Activated CD4-positive, alpha-beta T cell treated with anti-CD3 and anti-CD28 coated beads, Interleukin-2, amount 50 U/mL, for 24 hours (primary cell): ENCODE measurements at places on chromosomes 7 and 10.

- DNase-seq = no peak
These were observed 816.1 kb upstream of the C7orf33 start for GRCh38 chr7:147774461-147774860.

DNA sequence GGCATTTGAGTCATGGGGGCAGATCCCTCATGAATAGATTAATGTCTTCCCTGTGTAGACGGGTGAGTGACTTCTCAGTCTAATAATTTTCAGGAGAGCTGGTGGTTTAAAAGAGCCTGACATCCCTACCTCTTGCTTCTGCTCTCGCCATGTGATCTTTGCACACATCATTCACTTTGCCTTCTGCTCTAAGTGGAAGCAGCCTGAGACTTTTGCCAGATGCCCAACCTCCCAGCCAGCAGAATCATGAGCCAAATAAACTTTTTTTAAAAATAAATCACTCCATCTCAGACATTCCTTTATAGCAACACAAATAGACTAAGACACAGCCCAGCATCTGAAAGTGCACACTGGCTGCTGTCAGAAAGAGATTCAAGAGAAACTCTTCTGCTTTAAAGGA, 155.2 kb downstream of the ZNF365 start:
- no peak for DNase-seq

DNA sequence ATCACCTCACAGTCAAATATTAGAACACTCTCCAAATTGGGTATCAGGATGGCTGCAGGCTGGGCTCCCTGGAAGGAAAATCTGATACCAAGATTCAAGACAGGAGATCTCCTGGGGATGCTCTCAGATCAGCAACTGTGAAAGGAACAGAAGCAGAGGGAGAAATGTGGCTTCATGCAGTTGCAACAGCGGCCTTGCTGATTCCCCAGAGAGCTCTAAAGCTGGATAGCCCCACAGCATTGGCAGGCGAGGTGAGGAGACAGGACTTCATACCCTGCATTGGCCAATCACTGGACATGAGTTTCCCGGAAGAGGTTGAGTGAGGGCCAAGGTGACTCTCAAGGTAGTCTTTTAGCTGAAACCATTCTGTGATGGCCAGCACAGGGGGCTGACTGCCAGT, 190.6 kb downstream of the PTPN20 start:
- no peak for DNase-seq

- DNase-seq = no peak
These were observed 57.6 kb downstream of the VCL start for GRCh38 chr10:74055383-74056049.

- DNase-seq = no peak
These were observed 539.5 kb upstream of the FZD8 start for GRCh38 chr10:36181426-36182178.

DNA sequence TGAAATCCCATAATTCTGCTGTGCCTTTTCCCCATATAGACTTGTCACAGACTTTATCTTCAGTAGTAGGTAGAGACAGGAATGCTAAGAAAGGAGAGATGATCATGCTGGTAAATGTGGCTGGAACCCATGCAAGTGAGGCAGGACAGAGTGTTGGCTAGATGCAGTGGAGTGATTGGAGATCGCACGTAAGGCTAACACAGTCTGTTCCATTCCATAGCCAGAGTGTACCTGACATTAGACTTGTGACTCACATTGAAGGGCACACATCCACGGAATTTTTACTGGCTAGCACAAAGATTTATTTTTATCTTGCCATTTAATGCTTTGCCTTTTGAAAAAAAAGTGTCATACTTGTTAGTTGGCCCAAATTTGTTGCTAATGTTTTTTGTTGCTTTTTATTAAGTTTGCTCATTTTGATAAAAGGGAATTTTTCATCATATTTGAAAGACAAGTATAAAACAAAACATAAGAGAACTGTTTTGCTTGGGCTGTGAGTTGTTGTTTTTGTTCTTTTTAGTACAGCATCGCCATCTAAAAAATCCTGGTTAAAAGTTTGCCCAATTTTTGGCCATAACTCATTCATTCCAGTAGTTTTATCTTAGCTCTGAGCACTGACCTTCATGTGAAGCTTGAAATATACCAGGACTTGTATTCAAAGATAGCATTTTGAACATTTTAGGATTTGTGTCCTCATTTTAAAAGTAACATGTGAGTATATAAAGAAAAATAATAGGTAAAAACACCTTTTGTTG, 81.0 kb downstream of the CPED1 start:
- no peak for DNase-seq

- DNase-seq = no peak
These were observed 477 bp upstream of the FBXW4 start for GRCh38 chr10:101695404-101695890.

- DNase-seq = no peak
These were observed 26.7 kb upstream of the CRHR2 start for GRCh38 chr7:30708983-30709382.

DNA sequence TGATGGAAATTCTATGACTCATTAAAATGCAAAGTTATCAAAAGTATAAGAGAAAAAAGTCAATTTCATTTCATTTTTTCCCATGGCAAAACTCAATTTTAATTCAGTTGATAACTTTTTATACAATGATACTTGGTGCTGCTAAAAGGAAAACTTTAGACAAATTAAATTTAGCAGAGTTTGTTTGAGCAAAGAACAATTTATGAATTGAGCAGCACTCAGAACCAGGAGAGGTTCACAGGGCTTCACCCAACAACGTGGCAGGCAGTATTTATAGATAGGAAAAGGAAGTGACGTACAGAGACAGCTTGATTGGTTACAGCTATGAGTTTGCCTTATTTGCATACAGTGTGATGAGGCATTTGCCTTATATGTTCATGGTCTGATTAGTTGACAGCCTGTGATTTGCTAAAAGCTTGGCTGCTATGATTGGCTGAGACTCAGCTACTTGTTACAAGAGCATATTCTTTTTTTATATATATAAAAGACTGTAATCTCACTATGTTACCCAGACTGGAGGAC, 157.2 kb upstream of the CELF2 start:
- no peak for DNase-seq

DNA sequence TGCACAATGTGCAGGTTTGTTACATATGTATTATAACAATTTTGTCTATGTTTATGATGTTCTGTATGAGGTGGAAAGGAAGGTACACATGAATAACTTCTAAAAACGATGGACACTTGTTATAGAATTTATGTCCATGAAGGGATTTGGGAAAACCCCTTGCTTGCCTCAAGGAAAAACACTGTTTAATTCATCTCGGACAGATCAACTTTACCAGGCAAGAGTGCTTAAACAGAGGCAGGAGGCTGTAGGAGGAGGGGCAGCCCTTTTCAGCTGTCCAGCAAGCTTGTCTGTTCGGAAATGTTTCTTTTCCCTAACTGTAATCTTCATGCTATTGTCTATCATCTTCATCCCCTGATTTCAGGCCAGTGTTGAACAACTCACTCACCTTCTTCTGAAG, 200.9 kb downstream of the CDC14C start:
- no peak for DNase-seq

GRCh38 chr10:97300980-97301379, 8.5 kb upstream of the ARHGAP19 start:
- no peak for DNase-seq

DNA sequence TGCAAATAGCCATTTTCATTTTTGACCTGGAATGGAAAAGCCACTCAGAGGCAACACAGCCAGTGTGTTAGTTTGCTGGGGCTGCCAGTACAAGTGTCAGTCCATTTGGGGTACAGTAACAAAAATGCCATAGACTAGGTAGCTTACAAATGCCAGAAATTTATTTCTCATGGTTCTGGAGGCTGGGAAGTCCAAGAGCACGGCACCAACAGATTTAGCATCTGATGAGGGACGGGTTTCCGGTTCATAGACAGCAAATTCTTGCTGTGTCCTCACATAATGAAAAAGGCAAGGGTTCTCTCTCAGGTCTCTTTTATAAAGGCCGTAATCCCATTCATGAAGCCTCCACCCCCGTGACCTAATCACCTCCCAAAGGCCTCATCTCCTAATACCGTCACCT, 418.2 kb downstream of the TYW1 start:
- DNase-seq = no peak

GRCh38 chr7:102942868-102943267, 30.1 kb downstream of the LRRC17 start:
- DNase-seq = no peak

GRCh38 chr7:104845557-104845956, 168.4 kb upstream of the KMT2E start:
- no peak for DNase-seq

DNA sequence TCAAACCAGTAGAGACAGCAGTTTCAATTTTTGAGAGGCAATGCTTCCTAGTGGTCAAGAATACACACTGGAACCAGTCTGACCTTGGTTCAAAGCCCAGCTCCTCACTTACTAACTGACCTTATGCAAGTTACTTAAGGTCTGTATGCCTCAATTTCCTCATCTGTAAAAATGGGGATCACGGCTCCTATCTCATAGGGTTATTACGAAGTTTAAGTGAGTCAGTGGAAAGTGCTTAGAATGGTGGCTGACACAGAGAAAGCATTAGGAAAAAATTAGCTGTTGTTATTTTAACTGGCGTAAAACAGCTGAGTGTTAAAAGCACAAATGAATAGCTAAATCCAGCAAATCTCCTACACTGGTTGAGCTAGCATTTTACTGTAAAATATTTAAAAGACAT, 162.4 kb upstream of the LAMB4 start:
- DNase-seq = no peak

DNA sequence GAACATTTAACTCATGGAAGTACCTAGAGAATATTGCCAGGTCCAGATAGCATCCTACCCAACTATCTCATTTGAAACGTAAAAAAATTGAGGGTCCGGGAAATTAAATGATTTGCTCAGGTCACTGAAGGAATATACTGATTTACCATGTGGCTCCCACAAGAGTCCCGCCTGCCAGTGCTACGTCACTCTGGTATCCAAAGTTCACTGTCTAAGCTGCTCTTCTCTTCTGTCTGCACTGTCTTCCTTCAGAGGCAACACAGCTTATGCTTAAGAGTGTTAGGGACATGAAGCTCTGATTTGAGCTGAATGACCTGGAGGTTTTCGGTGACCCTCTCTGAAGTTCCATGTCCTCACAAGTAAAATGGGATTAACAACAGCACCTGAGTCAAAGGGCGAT, 114.6 kb downstream of the PDE1C start:
- DNase-seq = no peak

- no peak for DNase-seq
These were observed 892.0 kb upstream of the AUTS2 start for GRCh38 chr7:68706291-68706690.

DNA sequence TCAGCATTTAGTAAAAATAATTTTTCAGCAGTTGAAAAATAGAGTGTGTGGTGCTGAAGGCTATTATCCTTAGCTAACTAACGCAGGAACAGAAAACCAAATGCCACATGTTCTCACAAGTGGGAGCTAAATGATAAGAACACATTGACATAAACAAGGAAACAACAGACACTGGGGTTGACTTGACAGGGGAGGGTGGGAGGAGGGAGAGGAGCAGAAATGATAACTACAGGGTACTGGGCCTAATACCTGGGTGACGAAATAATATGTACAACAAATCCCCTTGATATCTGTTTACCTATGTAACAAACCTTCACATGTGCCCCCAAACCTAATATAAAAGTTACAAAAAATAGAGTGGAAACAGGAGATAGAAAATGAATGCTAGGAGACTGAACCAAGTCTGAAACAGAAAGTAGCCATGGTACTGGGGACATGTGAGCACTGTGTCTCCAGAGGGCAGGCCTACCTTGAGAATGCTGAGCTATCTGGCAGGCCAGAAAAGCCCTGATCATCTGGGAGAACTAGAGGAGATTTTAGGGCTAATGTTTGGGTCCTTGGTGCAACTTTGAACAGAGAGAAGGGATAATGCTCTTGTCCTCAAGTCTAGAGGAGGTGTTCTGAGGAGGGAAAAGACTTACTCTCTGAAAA, 4.7 kb upstream of the EFCAB10 start:
- no peak for DNase-seq

DNA sequence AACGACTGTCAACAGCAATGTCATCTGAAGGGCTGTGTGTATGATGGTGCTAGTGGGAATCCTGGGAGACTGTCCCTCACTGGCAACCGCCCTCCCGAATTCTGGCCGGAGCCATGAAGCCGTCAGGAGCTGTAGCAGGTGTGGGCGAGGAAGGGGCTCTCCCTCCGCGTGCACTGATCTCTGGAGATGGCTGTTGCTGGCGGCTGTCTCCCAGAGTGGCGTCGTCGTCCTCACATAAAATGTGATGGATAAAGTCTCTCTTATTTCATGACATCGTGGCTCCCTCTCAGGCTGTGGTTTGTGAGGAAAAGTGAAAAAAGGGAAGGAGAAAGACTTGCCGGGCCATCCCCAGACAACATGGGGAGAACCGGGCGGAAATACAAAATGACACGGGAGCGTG, 216.5 kb downstream of the DNAJB6 start:
- DNase-seq = no peak

DNA sequence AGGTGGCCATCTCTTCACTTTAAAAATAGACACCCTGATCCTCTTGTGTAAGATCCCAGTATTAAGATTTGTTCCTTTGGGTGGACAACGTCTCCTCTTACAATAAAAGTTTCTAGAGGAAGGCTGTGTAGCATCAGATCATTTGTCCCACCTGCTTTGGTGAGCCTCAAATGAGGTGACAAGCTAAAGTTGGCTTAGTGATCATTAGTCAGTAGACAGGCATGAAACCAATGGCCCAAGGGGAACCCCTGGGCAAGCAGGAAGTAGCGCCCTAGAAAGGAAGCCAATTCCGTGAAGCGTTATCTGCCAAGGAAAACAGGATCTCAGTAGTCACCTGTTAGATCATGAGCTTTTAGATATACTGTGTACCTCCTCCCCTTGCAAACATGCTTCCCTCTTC, 66.8 kb downstream of the PCGF5 start:
- DNase-seq = no peak

DNA sequence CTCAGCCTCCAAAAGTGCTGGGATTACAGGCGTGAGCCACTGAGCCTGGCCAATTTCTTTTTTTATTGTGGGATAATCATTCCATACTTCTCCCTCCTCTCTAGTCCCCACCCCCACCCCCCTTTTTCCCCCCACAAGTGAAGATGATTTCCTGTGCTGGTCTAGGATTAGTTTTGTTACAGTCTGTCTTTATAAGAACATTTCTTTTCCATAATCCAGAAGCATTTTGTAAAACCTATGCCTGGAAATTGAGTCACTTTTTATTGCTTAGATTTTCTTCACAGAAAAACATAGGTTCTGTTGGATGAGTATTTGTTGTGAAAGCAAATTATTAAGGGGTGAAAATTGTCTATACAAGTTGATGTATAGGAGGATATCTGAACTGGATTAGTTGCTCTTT, 98.9 kb downstream of the KAT6B start:
- DNase-seq = no peak

DNA sequence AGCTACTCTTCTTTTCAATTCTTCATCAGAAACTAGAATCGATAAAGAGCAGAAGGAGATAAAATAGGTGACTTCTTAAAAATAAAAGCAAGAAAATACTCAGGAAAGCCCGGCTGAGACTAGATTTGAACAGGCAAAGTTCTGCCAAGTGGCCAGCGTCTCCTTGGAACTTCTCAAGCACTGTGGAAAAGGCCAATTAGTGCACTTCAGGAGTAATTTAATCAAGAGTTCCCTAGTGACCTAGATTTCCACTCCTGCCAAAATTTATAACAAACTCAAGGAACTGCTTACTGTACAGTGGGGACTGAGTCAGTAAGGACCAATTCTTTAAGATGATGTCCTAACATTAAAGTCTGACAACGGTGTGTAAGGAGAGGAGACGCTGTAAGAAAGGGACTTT, 57.3 kb downstream of the CHCHD3 start:
- DNase-seq = no peak
